ENCODE measurements at places on chromosomes 2 and 18.
A peak's percentile ranks its signal among the peaks of the same experiment; 100 is the strongest.

- DNase-seq = peak; percentile 88
These were observed 918 bp upstream of the HNRNPLL start for GRCh38 chr2:38603402-38604290.

DNA sequence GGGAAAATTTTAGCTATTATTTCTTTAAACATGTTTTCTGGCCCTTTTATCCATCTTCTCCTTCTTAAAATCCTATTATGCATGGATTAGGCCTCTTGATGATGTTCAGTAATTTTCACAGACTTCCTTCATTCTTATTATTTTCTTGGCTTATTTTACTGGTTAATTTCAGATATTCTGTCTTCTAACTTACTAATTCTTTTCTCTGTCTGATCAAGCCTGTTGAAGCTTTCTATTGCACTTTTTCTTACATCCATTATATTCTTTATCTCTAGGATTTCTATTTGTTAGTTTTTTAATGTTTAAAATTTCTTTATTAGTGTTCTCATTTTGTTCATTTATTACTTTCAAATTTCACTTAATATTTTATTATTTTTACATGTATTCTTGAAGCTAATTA, 105.3 kb upstream of the GALNT13 start:
- DNase-seq = no peak

GRCh38 chr18:61628085-61628484, 264.7 kb downstream of the RNF152 start:
- no peak for DNase-seq

DNA sequence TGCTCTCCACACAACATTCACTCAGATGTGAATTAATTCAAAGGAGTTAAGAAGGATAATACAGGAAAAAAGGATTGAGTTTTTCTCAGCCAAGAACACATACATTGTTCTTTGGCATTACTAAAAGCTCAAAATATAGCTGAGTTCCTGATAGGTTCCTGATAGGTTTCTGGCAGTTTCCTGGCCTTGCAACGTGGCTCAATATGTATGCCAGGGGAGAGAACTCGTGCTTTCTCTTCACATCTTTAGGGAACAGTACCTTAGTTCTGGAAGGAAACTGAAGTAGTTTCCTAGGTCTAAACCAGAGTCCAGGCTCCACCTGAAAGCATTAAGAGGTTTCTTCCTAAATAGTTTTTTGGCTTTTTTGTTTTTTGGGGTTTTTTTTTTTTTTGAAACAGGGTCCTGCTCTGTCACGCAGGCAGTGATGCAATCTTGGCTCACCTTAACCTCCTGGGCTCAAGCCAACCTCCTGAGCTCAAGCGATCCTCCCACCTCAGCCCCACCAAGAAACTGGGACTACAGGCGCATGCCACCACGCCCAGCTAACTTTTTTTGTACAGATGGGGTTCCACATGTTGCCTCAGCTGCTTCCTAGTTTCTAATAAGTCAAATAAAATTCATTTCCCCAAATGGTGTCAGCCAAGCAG, 42.8 kb downstream of the ESCO1 start:
- no peak for DNase-seq

DNA sequence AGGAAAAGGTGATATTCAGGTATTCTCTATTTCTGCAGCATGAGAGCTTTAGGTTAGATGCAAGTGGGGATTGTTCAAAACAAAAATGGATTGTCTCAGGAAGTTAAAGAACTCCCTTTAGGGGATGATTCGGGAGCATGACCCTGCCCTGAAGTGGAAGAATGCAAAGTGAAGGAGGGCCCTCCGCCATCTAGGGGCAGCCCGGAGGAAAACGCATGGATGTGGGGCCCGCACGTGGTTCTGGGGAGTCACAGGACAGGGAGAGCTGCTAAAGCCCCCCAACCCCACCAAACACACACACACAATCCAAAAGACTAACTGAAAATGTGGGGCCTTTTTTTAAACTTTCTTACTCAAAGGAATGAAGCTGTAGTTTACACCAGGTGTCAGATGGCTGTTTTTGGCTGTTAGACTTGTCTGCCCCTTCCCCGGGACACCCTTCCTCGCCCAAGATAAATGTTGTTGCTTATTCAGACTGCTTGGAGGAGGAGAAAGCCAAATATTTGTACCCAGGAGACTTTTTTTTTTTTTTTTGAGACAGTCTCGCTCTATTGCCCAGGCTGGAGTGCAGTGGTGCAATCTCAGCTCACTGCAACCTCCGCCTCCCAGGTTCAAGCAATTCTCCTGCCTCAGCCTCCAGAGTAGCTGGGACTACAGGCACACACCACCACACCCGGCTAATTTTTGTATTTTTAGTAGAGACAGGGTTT, 78.8 kb downstream of the HNRNPLL start:
- DNase-seq = no peak

GRCh38 chr18:12008842-12009580, 27.7 kb downstream of the IMPA2 start:
- DNase-seq = no peak

DNA sequence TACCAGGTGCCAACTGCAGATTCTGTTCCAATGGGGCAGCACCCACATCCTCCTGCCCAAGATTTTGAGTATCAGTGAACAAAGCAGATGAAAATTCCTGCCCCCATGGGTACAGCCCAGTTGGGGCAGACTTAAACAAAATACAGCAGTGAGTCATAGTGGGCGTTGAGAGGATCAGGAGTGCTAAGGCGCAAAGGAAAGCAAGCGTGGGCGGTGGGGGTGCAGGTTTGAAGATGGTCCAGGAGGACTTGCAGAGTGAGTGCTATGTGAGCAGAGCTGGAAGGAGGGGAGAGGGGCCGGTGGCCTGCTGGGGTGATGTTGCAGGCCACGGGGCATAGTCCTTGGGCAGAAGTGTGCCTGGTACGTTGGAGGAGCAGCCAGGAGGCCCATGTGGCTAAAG, 24.7 kb downstream of the STEAP3 start:
- DNase-seq = no peak

DNA sequence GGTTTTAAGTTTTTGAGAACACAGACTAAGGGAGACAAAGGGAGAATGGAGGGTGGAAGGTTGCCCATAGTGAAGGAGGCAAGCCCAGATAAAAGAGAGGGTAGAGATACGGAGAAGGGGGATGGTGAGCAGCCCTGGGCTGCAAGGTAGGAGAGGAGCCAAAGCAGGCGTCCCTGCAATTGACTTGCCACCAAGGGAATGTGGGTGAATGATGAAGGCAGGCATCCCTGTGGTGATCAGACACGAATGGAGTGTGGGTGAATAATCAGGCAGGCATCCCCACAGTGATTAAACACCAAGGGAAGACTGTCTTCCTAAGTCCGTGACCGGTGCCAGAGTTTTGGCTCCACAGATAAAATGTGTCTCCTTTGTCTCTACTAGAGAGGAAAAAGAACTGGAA, 16.5 kb upstream of the ALPK2 start:
- DNase-seq = no peak

- no peak for DNase-seq
These were observed 18.6 kb downstream of the SLC16A14 start for GRCh38 chr2:230050136-230050535.

GRCh38 chr18:79774111-79774510, 23.6 kb upstream of the KCNG2 start:
- DNase-seq = no peak

- DNase-seq = no peak
These were observed 31.9 kb upstream of the MAPRE3 start for GRCh38 chr2:26938399-26939118.
